ENCODE measurements at places on chromosomes 6 and 20.
A peak's percentile ranks its signal among the peaks of the same experiment; 100 is the strongest.

DNA sequence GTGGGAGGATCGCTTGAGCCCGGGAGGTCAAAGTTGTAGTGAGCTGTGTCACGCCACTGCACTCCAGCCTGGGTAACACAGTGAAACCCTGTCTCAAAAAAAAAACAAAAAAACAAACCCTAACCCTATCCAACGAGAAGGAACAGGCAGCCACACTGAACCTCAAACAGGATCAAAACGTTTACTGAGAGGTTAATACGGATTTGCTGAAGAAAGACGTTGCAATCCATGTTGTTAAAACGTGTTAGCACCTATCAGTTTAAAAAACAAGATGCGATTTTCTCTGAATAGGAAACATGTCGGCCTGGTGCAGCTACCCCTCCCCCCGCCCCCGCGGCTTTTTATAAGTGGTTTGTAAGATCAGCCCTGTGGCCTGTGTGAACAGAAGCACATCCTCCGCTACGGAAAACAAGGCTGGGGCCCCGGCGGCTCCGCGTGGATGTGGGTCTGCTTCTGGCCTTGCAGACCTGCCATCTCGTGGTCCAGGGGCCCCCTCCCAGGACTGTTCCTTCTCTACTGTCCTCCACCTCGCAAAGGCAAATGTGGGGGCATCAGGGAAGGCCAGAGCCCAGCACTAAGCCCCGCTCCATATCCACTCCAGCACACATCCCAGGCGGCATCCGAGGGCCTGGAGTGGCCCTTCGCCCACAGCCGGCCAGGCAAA lies 11.4 kb downstream of the SLC2A4RG start:
- DNase-seq: no peak

- no peak for DNase-seq
Measured at GRCh38 chr20:62437927-62438326, 10.6 kb upstream of the RBBP8NL start.

DNA sequence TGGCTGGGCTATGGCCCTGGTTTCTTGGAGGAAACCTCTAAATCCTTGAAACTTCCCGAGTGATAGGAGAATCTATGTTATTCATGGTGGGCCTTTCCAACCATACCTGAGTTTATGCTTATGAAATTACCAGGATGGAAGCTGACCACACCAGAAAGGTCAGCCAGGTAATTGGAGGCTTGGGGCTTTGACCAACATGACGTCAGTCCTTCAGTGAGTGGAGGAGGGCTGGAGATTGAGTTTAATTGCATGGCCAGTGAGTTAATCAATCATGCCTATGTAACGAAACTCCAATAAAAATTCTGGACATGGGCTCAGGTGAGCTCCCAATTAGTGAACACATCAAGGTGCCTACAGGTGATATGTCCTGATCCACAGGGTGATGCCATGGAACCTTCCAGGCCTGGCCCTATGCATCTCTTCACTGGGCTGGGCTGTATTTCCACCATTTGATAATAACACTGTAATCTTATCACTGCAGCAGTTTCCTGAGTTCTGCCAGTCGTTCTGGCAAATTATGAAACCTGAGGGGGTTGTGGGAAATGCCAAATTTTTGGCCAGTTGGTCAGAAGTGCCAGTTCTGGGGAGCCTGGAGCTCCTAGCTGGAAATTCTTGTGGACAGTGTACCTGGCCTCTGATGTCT lies 106.5 kb downstream of the CDH26 start:
- DNase-seq: no peak

- no peak for DNase-seq
Measured at GRCh38 chr6:73131706-73132105, 93.6 kb downstream of the KHDC1L start.

GRCh38 chr6:158528826-158529225 lies 31.1 kb upstream of the TMEM181 start:
- no peak for DNase-seq

DNA sequence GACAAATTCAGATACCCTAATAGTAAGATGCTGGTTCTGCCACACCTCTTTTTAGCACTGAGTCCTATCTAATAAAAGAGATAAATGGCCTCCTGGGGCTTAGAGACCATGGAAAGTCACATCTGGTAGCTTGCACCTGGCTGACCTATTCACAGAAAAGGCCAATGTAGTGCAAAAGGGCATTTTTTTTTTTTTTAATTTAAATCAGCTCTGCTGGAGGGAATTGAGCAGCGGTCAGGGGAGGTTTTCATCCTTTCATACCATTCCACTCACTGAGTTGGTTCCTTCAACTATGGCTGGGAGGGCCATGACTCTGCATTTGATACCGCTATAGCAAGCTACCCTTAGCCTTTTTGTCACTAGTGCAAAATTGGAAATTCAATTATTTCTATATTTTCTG lies 20.1 kb upstream of the HS3ST5 start:
- no peak for DNase-seq

DNA sequence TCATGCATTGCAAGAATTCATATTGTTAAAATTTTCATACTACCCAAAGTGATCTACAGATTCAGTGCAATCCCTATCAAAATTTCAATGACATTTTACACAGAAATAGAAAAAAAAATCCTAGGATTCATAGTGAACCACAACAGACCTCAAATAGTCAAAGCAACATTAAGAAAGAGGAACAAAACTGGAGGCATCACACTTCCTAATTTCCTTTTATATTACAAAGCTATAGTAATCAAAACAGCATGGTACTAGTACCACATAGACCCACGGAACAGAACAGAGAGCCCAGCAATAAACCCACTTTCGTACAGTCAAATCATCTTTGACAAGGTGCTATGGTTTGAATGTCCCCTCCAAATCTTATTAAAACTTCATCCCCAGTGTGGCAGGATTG lies 39.7 kb downstream of the NTSR1 start:
- no peak for DNase-seq

DNA sequence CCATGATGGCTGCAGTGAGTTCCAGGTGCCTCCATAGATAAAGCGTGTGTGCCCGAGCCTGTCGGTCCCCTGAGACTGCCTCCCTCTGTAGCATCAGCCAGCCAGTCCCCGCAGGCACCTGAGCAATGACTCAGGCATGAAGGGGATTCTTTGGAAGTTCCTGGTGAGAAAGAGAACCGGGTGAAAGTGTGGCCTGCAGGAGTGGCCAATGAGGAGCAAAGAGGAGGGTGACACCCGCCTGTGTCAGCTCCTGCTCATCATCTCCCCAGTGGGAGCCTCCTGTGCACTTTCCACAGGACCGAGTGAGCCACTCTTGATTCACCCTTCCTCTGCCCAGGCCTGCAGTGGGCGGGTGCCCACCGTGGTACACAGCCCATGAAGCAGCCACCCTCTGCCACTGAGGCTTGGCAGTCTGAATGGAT lies 71.2 kb upstream of the PTPN1 start:
- no peak for DNase-seq

DNA sequence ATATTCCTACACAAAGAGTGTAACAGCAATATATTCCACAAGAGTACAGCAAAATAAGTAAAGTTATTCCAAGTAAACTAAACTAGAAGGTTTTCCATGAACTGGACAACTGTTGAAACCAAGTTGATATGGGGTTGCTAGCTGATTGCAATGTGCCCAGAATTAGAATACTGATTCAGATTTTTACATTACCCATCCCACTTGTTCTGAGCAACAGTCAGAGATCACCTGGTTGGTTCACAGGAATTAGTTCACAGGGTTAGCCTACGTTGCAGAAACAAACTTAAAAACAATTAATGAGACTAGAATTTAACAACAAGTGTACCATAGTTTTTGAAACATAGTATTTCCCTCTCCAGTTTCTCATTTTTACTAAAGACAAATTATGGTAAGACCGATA lies 49.1 kb downstream of the CEP85L start:
- DNase-seq: no peak

DNA sequence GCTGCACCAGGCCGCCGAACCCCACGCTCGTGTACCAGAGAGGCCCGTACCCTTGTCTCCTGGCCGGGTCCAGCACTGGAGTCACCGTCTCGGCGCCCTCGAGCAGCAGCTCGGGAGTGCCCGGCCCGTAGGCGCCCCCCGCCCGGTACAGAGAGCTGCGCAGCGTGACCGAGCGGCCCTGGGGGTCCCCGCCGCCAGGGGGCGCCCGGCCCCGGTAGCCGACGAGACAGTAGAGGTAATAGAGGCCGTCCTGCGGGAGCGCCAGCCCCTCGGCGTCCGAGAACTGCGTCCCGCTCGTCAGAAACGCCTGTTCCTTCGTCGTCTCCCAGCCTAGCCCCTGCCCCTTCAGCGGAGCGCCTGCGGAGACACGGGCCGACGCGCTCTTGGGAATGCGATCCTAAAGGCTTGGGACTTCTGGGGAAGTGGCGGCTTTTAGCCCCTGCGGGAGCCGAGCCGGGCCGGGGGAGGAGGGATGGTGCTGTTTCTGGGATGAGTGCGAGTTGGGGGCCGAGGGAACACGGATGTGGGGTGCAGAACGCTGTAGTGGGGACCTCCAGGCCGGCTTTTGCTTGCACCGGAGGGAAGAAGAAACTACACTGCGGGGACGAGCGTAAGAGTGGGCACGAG lies 1.3 kb downstream of the LTB start:
- DNase-seq: peak; percentile 92

- no peak for DNase-seq
Measured at GRCh38 chr6:7542874-7543624, 1.6 kb downstream of the DSP start.

DNA sequence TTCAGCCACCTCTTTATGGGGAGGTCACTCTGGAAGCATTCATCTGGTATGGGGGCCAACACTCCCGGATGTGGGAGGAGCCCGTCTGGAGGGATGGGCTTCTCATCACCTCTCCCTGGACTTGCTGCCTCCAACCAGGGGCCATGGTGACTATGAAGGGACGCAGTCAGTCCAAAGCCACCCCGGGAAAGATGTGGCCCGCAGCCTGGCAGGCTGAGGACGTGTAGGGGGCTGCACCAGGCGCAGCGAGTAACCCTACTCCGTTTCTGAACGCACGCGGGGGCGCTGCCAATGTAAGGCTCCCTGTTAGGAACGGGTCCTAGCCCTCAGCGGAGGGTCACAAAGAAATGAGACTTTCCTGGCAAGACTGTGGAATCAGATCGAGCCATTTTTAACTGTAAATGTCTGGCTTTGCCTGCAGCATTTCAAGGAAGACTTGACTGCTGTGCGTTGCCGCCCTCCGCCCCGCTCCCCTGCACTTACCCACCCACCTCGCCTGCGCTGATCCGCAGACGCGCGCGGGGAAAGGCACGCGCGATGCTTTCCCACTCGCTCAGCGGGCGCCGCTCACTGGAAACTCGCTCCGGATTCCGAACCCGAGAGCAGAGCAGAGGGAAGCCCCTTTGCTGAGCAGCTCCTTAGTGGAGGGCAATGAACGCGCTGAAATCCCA lies 55.1 kb downstream of the IL20RA start:
- DNase-seq: no peak

DNA sequence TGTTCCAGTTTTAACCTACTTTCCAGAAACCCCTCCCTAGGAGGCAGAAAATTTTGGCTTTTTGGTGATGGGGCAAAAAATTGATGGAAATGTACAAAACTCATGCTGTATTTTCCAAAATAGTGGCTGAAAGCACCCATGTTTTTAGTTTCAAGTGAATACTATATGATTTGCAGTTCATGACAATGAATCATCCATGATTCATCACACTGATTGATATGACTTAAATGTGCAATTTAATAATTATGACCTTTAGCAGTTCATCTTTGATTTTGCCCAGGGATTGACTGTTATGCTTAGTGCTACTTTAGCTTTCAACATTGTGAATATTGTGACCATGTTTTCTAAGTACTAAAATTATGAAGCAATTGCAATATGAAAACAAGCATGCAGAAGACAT lies 478.7 kb downstream of the HTR1B start:
- DNase-seq: no peak

DNA sequence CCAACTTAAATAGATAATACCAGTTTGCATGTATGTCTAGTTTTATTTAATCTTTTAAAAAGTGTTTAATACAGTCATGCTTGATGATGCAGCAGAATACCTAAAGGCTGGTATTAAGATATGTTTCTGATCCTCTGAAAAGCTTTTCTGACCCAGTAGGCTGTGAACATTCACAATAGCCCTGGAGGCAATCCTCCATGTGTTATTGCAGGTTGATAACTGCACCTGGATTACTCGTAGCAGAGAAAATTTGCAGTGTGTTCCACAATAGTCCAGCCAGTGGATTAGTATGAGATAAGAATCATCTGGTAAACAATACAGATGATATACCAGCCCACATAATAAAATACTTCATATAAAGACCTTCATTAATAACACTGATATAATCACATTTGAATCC lies 178.9 kb upstream of the RNF217 start:
- no peak for DNase-seq

- no peak for DNase-seq
Measured at GRCh38 chr6:88730611-88731011, 232.8 kb downstream of the RNGTT start.

DNA sequence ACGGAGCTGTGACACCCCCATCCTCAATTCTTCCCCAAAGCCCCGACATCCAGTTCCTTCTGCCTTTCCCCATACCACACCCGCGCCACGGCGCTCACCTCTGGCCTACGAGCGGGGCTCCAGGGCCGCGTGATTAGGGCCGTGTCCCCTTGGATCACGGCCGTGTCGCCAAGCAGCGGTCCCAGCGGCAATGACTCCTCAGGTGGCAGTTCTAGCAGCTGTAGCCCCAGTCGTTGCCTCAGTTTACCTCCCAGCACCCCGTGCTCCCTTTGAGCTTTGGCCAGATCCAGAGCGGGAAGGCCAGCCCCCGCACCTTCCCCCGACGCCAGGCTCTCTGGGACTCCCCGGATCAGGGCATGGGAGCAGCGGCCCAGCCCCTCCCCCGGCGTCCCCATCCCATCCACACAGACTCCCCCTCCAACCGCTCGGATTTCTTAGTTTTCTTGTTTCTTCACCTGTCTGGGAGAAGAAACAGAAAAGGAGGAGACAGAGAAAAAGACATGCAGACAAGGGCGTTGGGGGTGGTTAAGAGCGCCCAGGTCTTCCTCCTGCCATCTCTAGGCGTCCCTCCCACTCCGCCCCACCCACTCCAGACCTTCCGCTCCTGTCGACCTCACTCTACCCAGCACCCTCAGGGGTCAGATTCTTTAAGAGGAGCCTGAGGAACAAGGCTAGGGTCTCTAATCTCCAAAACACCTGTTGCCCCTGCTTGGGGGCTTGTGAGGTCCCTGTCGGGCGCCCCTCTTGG lies at the start of gene DDAH2:
TSS of gene DDAH2 (minus strand) at position 533 of the 748 bp plus-strand sequence. CDS start at position 395, 138 bp downstream.
- no peak for DNase-seq

- DNase-seq: no peak
Measured at GRCh38 chr20:22763257-22763906, 179.0 kb upstream of the FOXA2 start.

GRCh38 chr6:33716890-33717632 lies 5.6 kb upstream of the UQCC2 start:
- no peak for DNase-seq
